ENCODE measurements at places on chromosomes 4 and X.
A peak's percentile ranks its signal among the peaks of the same experiment; 100 is the strongest.

- H3K36me3 ChIP-seq = no peaks in the 10 kb centered on the region
- H3K27me3 ChIP-seq = no peaks in the 10 kb centered on the region
- H3K4me1 ChIP-seq = no peaks in the 10 kb centered on the region
- no peak overlapping the region for H3K27ac ChIP-seq
- DNase-seq = no peak
- no peak overlapping the region for H3K4me3 ChIP-seq
Measured at GRCh38 chrX:67524428-67524827, 19.4 kb upstream of the AR start.

GRCh38 chr4:4427121-4427870 lies 40.4 kb downstream of the NSG1 start:
- no peak overlapping the region for H3K27ac ChIP-seq
- H3K4me3 ChIP-seq = no peak overlapping the region
- peaks cover 21% of the 10 kb centered on the region for H3K36me3 ChIP-seq

DNA sequence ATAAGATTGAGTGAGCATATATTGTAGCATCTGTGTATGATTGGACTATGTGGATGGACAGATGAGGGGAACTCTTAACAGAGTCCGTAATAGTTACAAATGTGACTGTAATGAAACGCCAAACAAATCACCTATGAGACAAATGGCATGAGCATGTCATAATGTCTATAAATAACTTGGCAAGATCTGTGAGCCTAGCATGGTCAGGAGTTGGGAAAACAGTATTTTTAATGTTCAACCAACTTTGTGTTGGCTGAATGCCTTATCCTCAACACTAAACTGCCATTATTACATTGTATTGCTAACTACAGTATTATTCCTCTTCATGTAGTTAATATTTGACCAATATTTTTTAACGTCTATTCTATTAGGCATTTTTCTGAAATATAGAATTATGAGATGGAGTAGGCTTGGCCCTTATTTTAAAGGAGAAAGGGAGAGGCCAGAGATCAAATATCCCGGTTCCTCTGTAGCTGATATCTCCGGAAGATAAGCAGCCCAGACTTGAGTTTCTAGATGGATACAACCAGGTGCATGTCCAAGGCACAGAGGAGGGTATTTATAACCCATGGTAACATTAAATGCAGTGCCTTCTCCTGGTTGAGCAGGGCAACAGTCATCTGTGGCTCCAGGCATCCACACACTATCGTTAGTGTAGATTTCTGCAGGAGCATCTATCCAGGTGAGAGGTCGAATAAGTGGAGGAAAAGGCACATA lies 32.7 kb downstream of the PF4 start:
- H3K36me3 ChIP-seq = no peaks in the 10 kb centered on the region
- no peak overlapping the region for H3K27ac ChIP-seq
- no peak overlapping the region for H3K4me3 ChIP-seq
- no peaks in the 10 kb centered on the region for H3K27me3 ChIP-seq
- peaks cover 6% of the 10 kb centered on the region for H3K4me1 ChIP-seq
- no peak for DNase-seq

DNA sequence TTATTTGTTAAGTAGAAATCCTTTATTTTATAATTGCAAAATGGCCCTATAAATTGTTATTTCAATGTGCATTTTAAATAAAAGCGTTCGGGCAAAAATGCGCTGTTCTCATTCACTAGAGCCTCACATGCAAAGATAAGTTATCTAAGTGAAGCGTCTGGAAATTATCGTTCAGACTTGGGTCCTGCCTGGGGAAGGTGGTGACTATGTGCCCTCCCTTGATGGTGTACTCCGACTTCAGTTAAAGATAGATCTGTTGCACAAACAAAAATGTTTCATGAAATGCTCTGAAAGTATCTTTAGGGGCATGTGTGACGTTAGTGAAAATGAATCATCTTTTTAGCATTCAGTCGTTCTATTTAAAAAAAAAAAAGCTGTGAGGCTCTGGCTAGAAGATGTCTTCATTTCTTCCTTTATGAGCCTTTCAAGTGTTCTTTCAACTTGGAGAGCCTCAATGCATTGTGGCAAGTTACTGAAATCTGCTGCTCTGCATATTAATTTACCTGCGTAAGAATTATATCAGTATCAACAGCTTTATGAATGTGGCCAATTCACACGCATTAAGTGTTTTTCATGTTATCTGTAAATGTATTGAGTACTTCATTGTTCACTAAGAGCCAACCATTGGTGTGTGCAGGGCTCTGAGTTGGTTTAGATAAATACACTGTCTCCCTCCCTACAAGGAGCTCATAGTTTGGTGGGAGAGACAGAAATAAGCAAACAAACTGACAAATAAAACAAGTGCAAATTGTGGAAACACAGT lies 83.0 kb downstream of the AFF1 start:
- no peaks in the 10 kb centered on the region for H3K27me3 ChIP-seq
- H3K27ac ChIP-seq = peak overlapping the region; percentile 81
- no peaks in the 10 kb centered on the region for H3K36me3 ChIP-seq
- H3K4me3 ChIP-seq = no peak overlapping the region

GRCh38 chr4:53586121-53586816 lies 5.0 kb downstream of the LNX1 start:
- H3K36me3 ChIP-seq = no peaks in the 10 kb centered on the region
- no peak for DNase-seq
- H3K4me3 ChIP-seq = no peak overlapping the region
- no peaks in the 10 kb centered on the region for H3K27me3 ChIP-seq
- H3K27ac ChIP-seq = no peak overlapping the region

- DNase-seq = peak; percentile 96
- peak overlapping the region; percentile 9 for H3K27ac ChIP-seq
- H3K4me3 ChIP-seq = no peak overlapping the region
- H3K27me3 ChIP-seq = no peaks in the 10 kb centered on the region
- peaks cover 10% of the 10 kb centered on the region for H3K4me1 ChIP-seq
Measured at GRCh38 chr4:128454281-128454871, 166.8 kb upstream of the PGRMC2 start.

DNA sequence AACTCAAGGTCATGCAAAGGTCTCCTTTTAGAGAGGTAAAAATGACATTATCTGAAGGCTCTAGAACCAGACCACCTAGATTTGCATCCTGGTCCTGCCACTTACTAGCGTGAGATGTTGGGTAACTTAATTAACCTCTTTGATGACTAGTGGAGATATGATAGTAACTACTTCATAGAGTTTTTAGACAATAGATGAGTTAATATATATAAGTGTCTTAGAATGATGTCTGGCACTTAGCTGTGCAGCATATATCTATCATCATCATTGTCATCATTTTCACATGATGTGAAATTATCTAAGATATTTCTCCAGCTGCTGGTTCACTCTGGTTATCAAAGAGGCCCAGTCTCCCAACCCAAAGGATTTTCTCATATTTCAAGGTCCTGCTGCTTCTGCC lies 126.1 kb upstream of the DCLK2 start:
- no peak overlapping the region for H3K27ac ChIP-seq
- H3K4me3 ChIP-seq = no peak overlapping the region
- no peaks in the 10 kb centered on the region for H3K36me3 ChIP-seq

- no peak overlapping the region for H3K4me3 ChIP-seq
- no peak for DNase-seq
- H3K4me1 ChIP-seq = peaks cover 14% of the 10 kb centered on the region
- peak overlapping the region; percentile 56 for H3K27ac ChIP-seq
- H3K36me3 ChIP-seq = no peaks in the 10 kb centered on the region
Measured at GRCh38 chr4:3123181-3123671, 48.7 kb downstream of the HTT start.

DNA sequence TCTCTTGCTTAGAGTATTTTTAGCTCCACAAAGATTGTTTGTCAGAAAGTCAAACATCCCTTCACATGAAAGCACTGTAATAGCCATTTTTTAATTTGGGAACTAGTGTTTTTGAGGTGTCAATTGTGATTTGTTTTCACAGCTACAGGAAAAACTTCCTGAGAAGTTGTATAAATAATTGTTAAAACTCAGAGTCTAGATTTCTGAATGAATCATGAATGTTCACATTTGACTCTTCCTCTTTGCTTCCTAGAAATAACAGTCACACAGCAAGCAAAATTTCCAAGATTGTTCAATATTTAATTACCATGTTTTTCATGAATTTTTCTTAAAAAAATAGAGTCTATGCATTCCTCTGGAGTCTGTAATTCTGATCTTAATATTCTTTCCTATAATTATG lies 156.9 kb upstream of the SLC7A11 start:
- H3K4me3 ChIP-seq = no peak overlapping the region
- H3K36me3 ChIP-seq = no peaks in the 10 kb centered on the region
- no peaks in the 10 kb centered on the region for H3K4me1 ChIP-seq
- H3K27me3 ChIP-seq = no peaks in the 10 kb centered on the region

- H3K4me3 ChIP-seq = no peak overlapping the region
- no peak overlapping the region for H3K27ac ChIP-seq
- H3K27me3 ChIP-seq = no peaks in the 10 kb centered on the region
- no peaks in the 10 kb centered on the region for H3K36me3 ChIP-seq
Measured at GRCh38 chrX:140766024-140766611, 56.6 kb downstream of the LINC00632 start.

DNA sequence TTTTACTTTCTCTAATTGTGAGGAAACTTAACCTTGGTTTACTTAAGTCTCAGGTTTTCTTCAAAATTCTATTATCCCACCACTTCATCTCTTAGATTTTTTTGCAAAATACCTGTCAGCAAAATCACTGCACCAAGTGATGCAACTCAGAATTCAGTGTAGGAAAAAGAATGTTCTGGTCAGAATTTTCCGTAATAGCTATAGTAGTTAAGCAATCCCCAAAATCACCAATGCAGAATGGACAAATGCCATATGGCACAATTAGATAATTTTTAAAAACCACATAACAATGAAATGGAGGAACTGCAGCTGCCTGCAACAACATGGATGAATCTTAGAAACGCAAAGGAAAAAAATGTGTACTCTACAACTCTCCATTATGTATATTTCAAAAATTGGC lies 373.1 kb downstream of the NAF1 start:
- H3K36me3 ChIP-seq = no peaks in the 10 kb centered on the region
- H3K4me1 ChIP-seq = no peaks in the 10 kb centered on the region
- H3K4me3 ChIP-seq = no peak overlapping the region

DNA sequence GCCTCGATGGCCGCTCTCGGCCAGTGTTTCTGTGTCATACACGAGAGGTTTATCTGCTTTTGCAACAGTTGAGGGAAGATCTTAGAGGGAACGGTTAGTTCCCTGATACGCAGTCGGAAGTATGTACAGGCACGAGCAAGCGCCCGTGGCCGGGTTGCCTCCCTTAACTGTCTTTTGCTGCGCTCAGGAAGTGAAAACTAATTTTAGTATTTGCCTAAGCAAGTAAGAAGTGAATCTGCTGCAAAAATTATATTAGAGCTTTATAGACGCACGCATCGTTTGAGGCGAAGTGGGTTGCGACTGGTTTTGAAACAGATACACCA lies 695 bp downstream of the MTM1 start:
- H3K4me3 ChIP-seq = peak overlapping the region; percentile 68
- peak overlapping the region; percentile 76 for H3K27ac ChIP-seq
- no peaks in the 10 kb centered on the region for H3K27me3 ChIP-seq
- H3K36me3 ChIP-seq = no peaks in the 10 kb centered on the region

- no peaks in the 10 kb centered on the region for H3K27me3 ChIP-seq
- H3K27ac ChIP-seq = no peak overlapping the region
- no peak overlapping the region for H3K4me3 ChIP-seq
- H3K4me1 ChIP-seq = no peaks in the 10 kb centered on the region
- no peaks in the 10 kb centered on the region for H3K36me3 ChIP-seq
- DNase-seq = no peak
Measured at GRCh38 chrX:43958529-43958928, 14.7 kb downstream of the NDP start.

DNA sequence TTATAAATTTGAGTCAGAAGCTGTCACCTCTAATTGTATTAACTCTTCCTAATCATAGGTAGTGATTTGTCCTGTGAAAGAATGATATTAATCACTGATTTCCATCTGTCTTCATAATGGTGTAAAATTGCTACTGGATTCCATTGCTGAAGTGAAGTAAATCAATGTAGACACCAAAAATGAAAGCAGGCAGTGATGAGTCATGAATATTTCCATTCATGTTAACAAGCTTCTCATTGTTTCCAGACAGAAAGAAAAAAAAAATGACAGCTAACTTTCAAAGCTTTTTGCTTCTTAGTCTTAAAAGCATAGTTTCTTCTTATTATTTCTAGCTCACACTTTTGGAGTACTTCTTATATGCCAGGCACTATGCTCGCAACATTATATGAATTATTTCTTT lies 21.5 kb downstream of the FAM114A1 start:
- no peaks in the 10 kb centered on the region for H3K27me3 ChIP-seq
- peaks cover 25% of the 10 kb centered on the region for H3K4me1 ChIP-seq
- H3K27ac ChIP-seq = peak overlapping the region; percentile 53
- peaks cover 22% of the 10 kb centered on the region for H3K36me3 ChIP-seq
- DNase-seq = no peak
- H3K4me3 ChIP-seq = no peak overlapping the region

- H3K4me1 ChIP-seq = peaks cover 36% of the 10 kb centered on the region
- no peaks in the 10 kb centered on the region for H3K27me3 ChIP-seq
- H3K27ac ChIP-seq = no peak overlapping the region
Measured at GRCh38 chr4:78642934-78643333, 91.4 kb downstream of the ANXA3 start.

GRCh38 chr4:146508229-146508939 lies 13.4 kb downstream of the SLC10A7 start:
- H3K27ac ChIP-seq = no peak overlapping the region
- peaks cover 6% of the 10 kb centered on the region for H3K36me3 ChIP-seq
- H3K27me3 ChIP-seq = no peaks in the 10 kb centered on the region
- H3K4me3 ChIP-seq = no peak overlapping the region
- no peaks in the 10 kb centered on the region for H3K4me1 ChIP-seq
- DNase-seq = no peak

- H3K36me3 ChIP-seq = peaks cover 4% of the 10 kb centered on the region
- H3K27ac ChIP-seq = no peak overlapping the region
- H3K4me3 ChIP-seq = no peak overlapping the region
Measured at GRCh38 chr4:7854697-7855370, 84.8 kb downstream of the AFAP1 start.

- H3K4me1 ChIP-seq = peaks cover 2% of the 10 kb centered on the region
- H3K27ac ChIP-seq = no peak overlapping the region
- H3K36me3 ChIP-seq = no peaks in the 10 kb centered on the region
- DNase-seq = no peak
- H3K4me3 ChIP-seq = no peak overlapping the region
- no peaks in the 10 kb centered on the region for H3K27me3 ChIP-seq
Measured at GRCh38 chrX:43817444-43817843, 64.8 kb downstream of the MAOB start.

DNA sequence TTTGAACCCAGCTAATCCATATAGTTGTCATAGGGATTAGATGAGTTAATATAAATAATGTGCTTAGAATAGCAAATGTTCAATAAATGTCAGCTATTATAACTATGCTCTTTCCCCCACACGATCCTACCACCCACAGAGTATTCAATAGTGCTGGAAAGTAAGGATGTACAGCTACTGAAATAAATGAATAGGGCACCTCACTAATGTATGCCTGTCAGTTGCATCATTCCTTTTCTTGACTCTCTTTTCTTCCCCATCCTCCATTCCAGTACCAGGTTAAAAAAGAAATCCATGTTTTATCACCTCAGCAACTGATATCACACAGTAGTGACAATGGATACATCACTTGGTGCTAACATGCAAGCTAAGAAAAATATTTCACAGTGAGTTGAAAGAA lies 42.8 kb upstream of the GPM6B start:
- no peak overlapping the region for H3K4me3 ChIP-seq
- DNase-seq = no peak
- H3K36me3 ChIP-seq = no peaks in the 10 kb centered on the region
- no peak overlapping the region for H3K27ac ChIP-seq

All from vagina (tissue), 2 donors.